Astrocyte (in vitro differentiated cells and primary cell): ENCODE measurements at places on chromosomes 1 and 21. TPM values are rescaled to one million over a fixed set of nuclear protein-coding genes. Genes with fewer than 3 reads are reported as not detected.

ANKRD34A gene
- total RNA-seq = 5.8 and 6.3 TPM in 2 replicates

AIRE gene
- total RNA-seq = 0.07 TPM in 1 of 2 replicates, not detected in the other

ZSWIM5 gene
- total RNA-seq = 0.79 and 1.1 TPM in 2 replicates

GPATCH2 gene
- 13.3 and 14.1 TPM in 2 replicates for total RNA-seq

- no peak for DNase-seq
These were observed 36.2 kb downstream of the CACHD1 start for GRCh38 chr1:64505944-64506655.

DNA sequence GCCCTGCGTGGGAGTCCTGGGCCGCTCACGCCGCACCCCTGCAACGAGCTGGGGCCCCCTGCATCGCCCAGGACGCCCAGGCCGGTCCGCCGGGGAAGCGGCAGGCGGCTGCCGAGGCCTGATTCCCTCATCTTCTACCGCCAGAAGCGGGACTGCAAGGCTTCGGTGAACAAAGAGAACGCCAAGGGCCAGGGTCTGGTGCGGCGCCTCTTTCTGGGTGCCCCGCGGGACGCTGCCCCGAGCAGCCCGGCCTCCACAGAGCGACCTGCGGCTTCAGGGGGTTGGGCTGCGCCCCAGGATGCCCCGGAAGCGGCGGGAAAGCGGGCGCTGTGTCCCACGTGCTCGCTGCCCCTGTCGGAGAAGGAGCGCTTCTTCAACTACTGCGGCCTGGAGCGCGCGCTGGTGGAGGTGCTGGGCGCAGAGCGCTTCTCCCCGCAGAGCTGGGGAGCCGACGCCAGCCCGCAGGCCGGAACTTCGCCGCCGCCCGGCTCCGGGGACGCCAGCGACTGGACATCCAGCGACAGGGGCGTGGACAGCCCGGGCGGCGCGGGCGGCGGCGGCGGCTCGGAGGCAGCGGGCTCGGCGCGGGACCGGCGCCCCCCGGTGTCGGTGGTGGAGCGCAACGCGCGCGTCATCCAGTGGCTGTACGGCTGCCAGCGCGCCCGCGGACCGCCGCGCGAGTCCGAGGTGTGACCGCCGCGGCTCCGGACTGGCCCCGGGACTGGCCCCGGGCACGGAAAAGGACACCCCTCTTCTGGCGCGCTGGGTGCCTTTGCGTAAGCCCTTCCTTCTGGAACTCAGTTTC lies 2.7 kb downstream of the FAM110D start:
- DNase-seq = peak; percentile 40

- no peak for DNase-seq
These were observed 21.9 kb downstream of the MT1HL1 start for GRCh38 chr1:236982380-236982779.

GRCh38 chr1:115327270-115327669 lies 10.8 kb downstream of the NGF start:
- no peak for DNase-seq

DNA sequence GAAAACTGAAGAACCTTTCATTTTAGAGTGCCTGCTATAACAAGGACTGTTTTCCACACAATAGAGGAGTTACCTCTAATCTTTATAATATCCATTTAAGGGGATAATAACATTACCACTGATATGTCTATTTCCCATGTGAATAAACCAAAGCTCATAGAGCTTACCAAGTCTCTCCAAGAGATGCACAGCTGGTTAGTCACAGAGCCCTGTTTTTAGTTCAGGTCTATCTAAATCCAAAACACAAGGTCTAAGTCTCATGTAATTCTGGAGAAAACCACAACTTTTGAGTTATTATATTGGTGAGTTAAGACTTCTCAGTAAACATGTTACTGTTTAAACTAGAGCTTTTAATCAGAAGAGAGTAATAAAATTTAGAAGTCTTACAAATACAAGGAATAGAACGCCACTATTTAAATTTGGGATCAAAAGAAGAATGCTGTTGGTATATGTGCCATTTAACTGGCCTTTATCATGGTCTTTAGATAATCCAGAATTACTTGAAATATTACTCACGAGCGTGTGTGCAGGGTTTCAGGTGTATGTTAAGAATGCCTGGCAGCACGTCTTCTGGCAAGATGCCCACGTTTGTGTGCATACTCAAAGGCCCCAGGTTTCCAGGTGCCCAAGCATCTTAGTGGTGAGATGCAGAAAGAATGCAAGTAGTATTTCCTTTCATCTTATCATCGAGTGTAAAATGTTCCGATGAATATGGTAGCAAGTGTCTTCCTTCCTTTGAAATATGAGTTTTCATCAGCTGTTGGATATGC lies 190.6 kb downstream of the FMN2 start:
- no peak for DNase-seq

DNA sequence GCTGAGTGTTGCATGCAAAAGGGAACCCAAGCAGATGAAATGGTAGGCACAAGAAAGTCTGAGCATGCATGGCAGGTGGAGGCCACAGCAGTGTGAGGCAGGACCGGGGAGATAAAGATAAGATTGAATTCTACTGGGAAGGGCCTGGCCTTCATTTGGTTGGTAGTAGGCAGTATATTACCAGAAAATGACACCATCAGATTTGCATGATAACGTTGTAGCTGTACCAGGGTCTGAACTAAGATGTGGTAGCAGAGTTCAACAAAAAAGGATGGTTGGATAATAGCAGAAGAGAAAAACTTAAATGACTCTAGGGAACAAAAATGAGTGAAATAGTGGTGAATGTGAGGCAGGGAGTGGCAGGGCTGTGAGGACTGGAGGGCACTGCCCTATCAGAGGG lies 75.6 kb upstream of the DNAJC6 start:
- no peak for DNase-seq

DNA sequence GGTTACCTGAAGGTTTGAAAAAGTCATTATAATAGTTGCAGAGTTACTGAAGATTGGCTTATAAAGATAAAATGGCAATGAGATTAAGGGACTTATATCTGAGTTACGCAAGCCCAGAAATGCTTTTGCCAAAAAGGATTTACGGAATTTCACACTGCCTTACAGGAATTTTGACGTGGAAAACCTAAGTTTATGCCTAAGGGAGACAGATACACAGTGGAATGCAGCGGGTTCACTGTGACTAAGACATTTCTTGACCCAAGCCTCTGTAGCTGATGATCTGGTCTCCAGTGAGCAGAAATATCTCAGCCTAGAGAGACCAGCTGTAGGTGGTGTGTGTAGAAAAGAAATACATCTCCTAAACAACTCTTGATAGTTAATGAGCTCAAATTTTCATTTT lies 10.1 kb upstream of the EXO1 start:
- DNase-seq = peak; percentile 95

UBL4B gene
- not detected in 2 replicates for total RNA-seq

DNA sequence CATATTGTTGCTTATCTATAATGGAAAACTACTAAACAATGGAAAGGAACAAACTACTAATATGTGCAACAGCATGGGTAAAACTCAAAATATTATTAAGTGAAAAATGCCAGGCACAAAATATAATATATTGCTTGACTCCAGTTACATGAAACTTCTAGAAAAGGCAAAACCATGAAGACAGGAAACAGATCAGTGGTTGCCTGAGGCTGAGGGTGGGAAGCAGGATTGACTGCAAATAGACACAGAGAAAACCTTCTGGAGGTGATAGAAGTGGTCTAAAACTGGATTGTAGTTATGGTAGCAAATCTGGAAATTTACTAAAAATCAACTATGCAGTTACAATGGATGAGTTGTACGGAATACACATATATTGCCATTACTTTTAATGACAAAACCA lies 29.5 kb upstream of the SLC44A3 start:
- DNase-seq = no peak

MAP3K21 gene
- 2.2 and 2.5 TPM in 2 replicates for total RNA-seq

DNA sequence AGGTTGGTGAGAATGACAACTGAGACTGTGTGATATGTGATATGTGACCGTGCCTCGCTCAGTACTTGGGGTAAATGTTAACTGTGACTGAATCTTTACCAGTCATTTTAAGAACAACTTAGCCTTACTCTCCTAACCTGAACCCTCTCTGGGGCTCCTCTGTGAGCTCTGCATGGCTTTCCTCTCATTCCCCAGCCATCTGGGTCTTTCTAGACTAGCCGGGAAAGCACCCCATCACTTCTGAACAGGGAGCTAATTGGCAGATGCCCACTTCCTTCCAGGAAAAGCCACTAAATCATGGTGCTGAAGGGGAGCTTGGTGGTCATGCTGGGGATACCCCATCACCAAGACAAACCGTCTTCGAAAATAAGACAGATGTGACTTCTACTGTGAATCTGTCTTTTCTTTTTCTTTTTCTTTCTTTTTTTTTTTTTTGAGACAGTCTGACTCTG lies 16.5 kb upstream of the FOXO6 start:
- no peak for DNase-seq

DNA sequence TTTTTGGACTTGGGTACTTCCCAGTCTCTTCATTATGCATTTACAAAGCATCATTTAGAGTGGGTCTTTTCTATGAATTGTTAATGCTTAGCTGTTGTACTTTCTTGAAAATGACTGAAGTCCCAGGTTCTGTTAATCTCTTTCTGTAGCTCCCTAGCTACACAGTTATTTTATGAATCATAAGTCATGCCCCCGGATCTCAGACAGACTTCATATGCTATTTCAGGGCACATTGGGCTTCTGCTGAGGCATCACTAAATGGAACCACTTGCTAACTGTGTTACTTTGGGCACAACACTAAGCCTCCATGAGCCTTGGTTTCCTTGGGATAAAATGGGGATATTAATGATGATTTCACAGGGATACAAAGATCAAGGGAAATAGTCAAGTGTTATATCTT lies 55.5 kb upstream of the RBM15 start:
- DNase-seq = peak; percentile 14

BARHL2 gene
- total RNA-seq = not detected in 2 replicates

CHIA gene
- not detected in 2 replicates for total RNA-seq

GPR3 gene
- 0.75 and 0.86 TPM in 2 replicates for total RNA-seq

DNA sequence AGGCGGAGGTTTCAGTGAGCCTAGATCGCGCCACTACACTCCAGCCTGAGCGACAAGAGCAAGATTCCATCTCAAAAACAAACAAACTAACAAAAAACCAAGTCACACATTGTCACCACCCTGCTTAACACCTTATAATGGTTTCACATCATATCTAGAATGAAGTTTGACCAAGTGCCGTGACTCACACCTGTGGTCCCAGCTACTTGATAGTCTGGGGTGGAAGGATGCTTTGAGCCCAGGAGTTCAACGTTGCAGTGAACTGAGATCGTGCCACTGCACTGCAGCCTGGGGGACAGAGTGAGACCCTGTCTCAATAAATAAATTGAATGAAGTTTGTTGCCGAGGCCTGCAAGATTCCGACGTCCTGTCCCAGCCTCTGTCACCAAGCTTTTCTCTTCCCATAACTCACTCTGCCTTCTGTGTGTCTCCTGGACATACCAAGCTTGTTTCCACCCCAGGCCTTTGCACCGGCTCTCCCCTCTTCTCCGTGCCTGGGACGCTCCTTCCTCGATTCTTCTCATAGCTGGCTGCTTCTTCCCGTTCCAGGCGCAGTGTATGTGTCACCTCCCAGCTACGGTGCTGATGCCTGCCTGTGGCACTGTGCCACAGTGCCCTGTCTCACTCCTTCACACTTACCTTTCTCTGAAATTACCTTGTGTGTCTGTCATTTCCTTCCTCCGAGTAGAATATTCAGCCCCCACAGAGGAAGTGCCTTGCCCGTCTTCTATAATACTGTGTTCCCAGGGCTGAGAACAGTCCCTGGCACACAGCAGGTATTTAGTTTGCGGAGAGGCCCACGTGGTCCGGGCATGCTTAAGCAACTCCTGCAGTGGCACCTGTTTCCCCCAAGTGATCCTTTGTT lies 3.8 kb upstream of the SELENON start:
- no peak for DNase-seq
